Right renal cortex interstitium (tissue), 3 donors: ENCODE measurements at places on chromosomes 2 and 18. TPM values are rescaled to one million over a fixed set of nuclear protein-coding genes. Genes with fewer than 3 reads are reported as not detected.

DNA sequence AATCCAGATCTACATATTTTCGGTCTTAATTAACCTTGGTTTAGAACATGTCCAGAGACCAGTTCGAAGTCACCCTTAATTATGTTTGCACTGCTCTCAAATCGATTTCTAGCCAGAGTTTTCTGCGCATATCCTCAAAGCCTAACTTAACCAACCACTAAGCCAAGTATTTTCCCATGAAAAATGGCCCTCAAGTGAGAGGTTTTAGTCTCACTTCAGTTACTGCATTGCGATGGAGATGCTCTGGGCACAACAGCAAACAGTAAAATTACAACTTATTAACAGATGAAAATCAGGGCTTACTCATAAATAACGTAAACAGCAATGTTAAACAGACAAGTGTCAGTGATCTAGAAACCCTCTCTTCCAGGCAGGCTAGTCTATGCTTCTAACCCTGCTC, 4.5 kb downstream of the RTN4 start:
- DNase-seq = no peak

DNA sequence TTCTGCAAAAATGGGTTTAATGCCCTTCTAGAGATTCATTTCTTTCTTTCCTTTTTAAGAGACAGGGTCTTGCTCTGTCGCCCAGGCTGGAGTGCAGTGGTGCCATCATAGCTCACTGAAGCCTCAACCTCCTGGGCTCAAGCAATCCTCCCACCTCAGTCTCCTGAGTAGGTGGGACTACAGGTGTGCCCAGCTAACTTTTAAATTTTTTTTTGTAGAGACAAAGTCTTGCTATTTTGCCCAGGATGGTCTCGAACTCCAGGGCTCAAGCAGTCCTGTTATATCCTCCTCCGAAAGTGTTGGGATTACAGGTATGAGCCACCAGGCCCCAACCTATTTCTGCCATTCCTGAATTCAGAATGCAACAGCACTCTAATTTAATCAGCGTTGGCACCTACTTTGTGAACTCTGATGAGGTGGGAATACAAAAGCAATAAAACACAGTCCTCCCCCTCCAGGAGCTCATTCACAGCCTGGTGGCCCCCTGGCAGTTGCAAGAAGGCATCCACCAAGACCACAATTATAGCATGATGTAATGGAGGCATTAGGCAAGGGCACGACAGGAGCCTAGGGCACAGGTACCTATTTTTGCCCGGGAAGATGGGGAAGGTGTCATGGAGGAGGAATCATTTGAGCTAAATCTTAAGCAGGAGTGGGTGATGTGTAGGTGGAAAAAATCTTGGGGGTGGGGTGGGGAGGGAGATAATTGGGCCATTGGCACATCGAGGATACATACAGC, 5.1 kb downstream of the RHOB start:
- no peak for DNase-seq

- DNase-seq = no peak
Observed at GRCh38 chr18:74595431-74595830, 2.2 kb upstream of the ZNF407 start.

Gene NT5DC4
- polyA plus RNA-seq = not detected

Gene PLGLB1
- polyA plus RNA-seq = 9.2 TPM
